ENCODE measurements at places on chromosomes 5 and 9.

DNA sequence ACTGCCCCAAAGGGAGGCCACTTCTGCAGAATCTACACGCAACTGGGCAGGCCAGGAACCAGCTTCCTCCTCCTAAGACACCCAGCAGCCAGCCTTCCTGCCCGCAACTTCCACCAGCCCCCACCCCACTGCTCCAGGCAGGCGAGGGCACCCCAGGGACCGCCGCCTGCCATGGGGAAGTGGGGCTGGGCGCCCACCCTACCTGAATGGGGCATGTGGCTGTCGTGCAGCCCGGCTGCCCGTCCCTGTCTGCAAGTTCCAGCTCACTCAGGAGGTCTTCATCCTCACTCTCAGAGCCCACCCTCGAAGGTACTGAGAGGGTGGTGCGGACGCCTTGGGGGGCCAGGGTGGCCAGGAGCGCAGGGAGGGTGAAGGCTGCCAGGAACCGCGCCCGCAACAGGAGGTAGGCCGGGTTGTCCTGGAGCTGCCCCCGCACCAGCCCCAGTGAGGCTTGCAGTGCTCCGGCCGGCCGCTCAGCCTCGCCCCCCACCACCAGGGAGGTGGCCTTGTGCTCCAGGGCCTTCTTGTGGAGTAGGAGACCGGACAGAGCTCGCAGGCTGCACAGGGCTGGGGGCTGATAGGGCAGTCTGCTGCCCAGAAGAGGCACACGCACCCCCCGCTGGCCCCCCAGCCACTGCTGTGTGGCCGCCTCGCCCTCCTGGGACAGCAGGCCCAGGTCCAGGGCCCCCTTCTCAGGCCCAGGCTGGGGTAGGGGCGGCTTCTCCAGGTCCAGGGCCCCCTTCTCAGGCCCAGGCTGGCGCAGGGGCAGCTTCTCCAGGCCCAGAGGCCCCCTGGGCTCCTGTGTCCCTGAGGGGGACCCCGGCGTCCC is 4.1 kb upstream of the CARD9 start:
- no peak for DNase-seq

- DNase-seq: no peak
Observed at GRCh38 chr5:665541-665955, 27.6 kb downstream of the TPPP start.

DNA sequence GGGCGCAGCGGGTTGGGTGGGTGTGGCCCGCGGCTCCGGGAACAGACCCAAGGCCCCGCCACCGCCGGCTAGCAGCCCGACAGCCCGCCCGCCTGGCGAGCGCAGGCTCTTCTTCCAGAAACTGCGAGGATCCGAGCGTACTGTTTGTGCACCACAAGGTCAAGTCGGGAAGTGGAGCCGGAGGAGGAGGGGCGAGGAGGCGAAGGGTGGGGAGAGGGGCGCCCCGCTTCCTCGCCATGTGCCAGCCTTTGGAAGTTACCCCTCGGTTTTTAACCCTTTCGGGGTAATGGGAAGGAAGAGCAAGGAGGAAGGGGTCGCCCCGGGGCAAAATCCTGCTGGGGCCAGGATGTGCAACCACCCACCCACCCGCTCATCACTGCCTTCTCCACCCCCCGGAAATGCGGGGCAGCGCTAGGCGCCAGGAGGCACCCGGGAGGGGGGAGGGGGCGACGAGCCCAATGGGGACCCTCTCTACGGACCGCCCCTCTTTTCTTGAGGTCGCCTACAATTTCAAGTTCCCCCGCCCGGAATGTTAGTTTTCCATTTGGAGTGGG is 1.1 kb upstream of the JADE2 start:
- peak; percentile 86 for DNase-seq

- no peak for DNase-seq
Observed at GRCh38 chr9:27227192-27227591, 69.8 kb downstream of the EQTN start.

DNA sequence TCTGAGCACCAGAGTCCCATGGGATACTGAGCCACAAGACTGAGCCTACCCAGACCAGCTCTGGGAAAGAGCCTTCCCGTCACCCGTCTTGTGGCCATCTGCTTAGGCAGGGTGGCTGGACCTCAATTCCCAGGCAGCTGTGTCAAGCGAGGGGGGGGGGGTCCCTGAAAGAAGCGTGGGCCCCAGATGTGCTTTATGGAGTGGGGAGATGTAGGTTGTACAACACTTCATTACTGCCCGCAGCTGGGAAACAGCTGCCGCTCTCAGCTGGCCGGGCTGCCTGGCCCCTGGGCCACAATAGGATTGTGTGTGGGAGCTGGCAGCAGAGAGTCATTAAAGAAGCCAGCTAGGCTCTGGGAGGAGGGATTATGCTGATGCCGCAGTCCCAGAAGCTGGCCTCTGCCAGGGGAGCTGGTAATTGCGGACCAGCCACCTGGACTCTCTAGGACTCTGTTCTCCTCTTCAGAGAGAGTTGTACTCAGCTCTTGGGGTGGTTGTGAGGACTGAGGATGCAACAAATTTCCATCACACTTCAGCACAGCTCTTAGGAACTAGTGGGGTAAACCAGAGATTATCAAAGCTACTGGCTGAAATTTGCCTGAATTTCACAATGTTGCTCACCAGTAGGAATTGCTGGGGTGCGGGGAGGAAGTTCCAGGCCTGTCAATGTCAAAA is 145.4 kb downstream of the GADD45G start:
- DNase-seq: no peak

DNA sequence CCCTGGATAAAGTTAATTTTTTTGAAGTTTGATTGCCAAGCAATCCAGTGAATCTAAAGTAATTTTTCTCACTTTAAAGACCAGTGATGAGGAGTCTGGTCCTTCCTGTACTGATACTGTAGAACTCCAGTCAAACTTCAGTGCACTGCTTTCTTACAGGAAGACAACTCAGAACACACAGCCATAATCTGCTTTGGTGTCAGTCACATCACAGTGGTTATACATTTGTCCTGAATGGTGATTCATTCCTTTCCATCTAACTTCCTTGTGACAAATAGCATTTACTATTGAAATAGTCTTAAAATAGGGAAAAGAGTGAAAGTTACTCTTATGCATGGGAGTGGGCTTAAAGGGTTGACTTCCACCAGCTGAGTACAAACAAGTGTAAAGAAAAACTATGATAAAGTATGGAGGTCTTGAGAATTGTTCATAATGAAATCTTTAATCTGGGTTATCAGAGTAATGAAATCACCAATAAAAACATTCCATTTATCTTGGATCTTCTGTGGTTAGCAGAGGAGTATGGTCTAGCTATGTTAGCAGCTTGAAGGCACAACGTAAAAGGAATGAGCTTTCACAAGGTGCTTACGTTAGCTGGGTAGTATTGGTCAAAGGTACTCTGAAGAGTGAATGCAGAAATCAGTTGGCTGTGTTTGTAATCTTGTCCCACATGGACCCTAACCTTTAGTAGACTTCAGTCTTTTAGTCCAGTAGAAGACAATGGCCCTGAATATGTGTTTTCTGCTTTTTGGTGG is 41.5 kb downstream of the DCP2 start:
- DNase-seq: no peak

Data from KBM-7 (cell line).